ENCODE measurements at places on chromosomes 1 and 21.

DNA sequence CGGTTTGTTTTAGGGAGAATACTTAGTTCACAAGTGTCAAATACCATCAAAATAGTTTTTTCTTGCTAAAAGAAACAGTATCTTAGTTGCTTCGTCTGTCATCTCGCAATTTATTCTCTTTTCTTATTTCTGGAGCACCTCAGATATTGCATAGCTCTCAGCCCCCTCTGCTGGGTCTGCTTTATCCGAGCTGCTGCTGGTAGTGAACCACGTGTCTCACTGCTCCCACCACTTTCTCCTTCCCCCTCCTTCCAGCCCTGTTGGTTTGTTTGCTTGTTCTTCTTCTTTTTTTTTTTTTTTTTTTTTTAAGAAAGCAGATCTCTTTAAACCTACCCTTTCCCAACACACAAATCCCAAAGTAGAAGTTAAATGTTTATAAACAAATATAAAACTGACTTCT, 170.8 kb downstream of the EDEM3 start:
- no peak for DNase-seq

GRCh38 chr1:22110016-22110415, 32.9 kb downstream of the WNT4 start:
- no peak for DNase-seq

- no peak for DNase-seq
These were observed 530 bp upstream of the CD244 start for GRCh38 chr1:160863061-160863773.

- no peak for DNase-seq
These were observed 414.0 kb downstream of the PRDM2 start for GRCh38 chr1:14113841-14114567.

GRCh38 chr1:107525145-107525544, 384.3 kb downstream of the NTNG1 start:
- peak; percentile 6 for DNase-seq

DNA sequence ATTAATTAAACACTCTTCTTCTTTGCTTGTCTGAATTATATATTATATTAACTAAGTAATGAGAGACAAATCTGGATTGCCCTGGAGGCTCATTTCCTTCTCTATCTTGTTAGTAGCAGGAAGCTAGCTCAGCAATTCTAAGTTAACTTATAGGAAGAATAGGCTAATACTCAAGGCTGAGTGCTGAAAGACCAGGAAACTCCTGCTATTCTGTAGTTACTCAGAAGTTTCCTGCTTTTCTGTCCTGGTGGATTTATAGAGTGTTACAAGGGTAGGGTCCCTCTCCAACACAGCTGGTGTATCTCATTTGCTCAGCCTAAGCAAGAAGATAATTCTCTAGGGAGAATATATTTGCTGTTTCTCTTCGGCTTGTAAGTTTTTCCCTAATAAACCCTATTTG, 29.2 kb downstream of the HSPA13 start:
- no peak for DNase-seq

- peak; percentile 9 for DNase-seq
These were observed 31.6 kb upstream of the SOX13 start for GRCh38 chr1:204041232-204041767.

- DNase-seq: no peak
These were observed 368.6 kb downstream of the PTPRC start for GRCh38 chr1:199007423-199007822.

DNA sequence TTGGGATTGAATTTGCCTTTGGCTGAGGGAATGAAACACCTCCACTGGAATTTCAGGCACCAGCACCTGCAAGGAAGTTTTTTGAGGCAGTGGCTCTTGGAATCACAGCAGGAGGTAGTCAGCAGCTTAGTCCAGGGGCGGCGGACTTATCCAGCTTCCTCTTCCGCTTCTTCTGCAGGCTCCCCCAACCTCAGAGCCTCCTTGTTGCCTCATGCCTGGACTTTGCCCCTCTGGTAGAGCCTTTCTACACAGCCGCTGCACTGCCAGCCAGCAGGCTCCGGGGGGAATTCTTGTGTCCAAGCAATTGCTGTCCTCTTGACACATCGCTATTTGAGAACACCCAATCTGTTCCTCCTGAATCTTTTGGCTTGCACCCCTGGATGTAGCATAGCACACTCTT, 4.4 kb upstream of the RHEX start:
- DNase-seq: no peak

GRCh38 chr1:37599940-37600339, 4.2 kb upstream of the GNL2 start:
- DNase-seq: no peak

GRCh38 chr1:26164036-26164860, 4.5 kb downstream of the C1orf232 start:
- DNase-seq: peak; percentile 41

GRCh38 chr1:17692645-17693044, 62.5 kb upstream of the ACTL8 start:
- no peak for DNase-seq

DNA sequence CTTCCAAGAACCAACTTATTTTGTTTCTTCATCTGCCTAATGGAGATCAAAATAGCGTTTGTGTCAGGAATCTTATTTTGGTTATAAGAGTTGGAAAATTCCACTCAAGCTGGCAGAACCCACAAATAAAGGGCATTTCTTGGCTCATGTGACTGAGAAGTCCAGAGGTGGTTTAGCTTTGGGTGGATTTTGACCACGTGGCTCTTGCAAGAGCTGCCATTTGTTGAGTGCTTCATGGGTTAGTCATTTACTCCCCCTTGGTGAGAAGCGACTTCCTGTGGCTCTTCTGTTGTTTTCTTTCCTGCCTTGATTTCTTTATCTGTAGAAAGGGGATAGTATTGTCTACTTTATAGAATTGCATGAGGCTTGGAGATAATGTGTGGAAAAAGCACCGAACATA, 9.5 kb upstream of the RNF186 start:
- peak; percentile 18 for DNase-seq

DNA sequence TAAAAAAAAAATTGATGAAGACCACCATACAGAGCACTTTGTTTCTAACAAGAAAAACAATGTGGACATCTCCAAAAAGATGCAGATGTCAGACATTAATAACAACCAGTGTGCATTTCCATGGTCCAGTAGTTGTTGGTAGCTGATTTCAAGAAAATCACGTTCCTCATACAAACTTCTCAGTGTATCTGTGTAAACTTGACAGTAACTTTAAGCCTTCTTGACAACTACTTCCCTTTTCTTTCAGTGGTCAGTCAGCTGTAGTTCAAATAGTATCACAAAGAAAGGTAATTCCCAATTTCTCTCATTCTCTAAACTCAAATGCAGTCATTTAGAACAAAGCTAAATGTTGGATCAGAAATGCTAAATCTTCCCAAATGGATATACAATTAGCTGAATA, 879.9 kb downstream of the AMY1C start:
- no peak for DNase-seq

- no peak for DNase-seq
These were observed 1.3 kb upstream of the GPATCH4 start for GRCh38 chr1:156602557-156602993.

DNA sequence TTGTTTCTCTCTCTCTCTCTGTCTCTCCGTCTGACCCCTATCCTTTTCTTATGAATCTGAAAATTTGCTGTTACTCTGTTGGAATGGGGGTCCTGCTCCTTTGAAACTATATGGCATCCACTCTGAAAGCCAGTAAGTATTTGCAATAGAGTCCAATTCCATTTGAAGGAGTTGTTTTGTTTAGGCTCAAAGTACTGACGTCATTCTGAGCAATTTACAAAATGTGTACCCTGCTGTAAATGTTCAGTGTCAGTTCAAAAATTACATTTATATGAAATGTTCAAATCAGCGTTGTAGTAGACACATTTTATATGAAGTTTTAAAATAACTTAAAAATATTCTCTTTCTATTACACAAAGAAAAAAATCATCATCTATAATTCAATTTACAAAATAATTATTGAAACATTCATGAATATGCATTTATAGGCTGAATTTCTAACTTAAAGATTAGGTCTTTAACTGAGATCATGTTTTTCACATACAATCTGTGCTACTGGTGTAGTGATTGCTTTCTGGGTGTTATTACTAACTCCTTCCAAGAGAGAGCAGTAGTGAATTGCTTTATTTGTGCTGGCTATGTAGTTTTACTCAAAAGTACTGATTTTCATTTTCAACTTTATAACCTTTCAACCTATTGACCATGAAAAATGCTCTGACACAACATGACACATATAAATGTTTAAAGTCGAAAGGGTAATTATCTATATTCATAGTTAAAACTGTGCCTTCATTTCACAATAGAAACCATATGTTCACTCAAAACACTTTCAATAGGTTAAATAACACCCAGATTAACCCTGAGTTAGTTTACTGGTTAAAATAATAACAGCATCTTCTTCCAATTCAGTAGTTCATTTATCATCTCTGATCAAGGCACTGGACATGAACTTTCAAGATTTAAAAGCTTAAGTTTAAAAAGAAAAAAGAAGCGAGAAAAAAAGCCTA, 253.1 kb upstream of the ADGRL4 start:
- DNase-seq: peak; percentile 55

GRCh38 chr1:165010418-165011070, 346.0 kb downstream of the LMX1A start:
- DNase-seq: no peak

- no peak for DNase-seq
These were observed at the start of gene NUP210L for GRCh38 chr1:154154534-154155191. TSS of gene NUP210L (minus strand) at chr1:154155073.

- DNase-seq: peak; percentile 34
These were observed 71.4 kb downstream of the FNBP1L start for GRCh38 chr1:93519199-93519829.

DNA sequence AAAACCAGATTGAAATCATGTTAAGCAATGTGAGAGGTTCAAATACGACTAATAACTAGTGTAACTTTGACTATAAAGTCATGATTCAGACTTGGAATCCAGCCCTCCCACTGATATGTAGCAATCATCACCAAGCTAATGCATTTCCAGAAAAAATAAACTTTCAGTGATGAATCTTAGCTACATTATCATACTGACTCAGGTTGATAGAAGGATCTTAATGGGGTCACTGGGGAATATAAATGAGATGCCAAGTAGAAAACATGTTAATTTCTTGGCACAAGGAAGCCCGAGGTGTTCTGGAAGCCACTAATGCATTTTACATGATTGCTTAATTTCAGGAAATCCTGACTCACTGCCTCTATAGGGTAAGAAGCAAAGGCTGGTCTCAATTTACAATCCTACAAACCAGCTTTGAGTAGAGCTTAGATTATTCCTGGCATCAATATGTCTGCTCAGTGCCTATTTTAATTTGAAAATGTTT, 67.7 kb downstream of the SELENOF start:
- DNase-seq: peak; percentile 79

DNA sequence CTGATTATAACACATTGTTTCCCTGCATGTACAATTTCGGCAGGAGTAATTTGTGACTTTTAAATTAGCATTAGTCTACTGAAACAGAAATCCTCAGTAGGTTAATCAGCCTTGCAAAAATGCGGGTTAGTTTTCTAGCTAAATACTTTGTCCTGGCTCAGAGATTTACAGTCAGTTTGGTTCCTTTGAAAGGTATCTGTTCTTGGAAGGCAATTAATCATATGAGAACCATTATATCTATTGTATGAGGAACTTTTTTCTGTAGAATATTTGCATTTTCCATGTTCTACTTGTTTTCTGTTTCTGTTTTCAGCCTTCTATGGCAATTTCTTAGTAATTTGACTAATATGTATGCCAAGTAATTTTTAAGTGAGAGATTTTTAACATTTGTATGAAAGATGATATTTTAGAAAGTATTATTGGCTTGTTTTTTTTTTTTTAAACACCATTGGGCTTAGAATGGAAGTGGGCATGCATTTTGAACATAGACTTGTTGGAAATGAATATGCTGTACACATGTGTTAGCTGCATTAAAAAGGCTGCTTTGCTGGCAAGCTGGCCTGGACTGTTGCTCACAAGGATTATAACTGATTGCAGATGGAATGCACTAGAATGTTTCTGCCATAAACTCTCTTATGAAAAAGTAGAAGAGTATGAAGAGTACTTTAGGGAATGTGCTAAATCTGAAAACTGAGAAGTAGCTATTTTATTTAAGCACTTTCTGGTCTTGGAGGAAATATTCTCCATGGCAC, 26.2 kb downstream of the KIF1B start:
- DNase-seq: no peak

GRCh38 chr1:223755992-223756775, 43.8 kb downstream of the CAPN2 start:
- no peak for DNase-seq

DNA sequence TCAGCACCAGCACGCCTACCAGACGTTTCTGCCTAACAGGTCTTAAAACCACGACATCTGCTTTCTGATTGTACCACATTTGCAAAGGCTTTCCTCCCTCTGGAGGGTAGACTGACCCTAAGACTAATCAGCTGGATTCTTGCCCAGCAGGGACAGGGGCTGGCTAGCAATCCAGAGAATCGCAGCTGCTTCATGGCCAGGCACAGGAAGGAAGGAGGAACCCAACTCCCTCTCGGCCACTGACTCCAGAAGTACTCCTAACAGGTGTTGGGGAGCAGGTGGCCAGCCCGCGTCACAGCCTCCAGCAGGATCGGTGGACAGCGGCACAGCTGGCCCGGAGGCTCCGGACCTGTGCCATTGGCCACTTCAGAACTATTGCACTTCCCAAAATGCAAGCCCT, 180.8 kb downstream of the NPHP4 start:
- DNase-seq: no peak

GRCh38 chr1:228538831-228539230, 51.6 kb downstream of the RNF187 start:
- DNase-seq: no peak

DNA sequence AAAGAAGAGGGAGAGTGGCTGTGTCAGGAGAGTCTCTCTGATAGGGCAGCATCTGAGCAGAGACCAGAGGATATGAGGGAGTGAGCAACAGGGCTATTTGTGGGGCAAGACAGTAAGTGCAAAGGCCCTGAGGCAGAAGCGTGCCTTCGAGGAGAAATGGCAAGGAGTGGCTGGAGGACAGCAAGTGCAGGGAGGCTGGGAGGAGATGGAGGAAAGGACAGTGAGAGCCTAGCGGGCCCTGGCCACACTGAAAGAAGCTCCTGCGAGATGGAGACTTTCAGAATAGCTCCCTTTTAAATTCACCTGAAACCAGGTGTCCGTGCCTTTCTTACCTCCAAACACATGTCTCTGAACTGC, 25.2 kb downstream of the EXOC8 start:
- DNase-seq: no peak

DNA sequence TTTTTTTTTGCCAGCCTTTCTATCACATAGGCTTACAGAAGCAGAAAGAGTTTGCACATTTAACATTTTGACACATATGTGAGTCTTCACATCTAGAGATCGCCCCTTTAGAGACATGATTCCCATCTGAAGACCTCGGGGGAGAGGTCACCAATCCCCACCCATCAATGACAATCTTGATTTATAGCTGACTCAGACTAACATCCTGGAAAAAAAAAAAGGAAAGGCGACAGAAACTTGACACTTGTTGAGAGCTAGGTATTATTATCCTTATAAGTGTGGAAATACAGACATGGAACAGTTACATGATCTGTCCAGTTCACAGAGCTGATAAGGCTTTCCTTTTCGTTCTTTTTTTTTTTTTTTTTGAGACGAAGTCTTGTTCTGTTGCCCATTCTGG, 28.0 kb upstream of the NID1 start:
- DNase-seq: no peak

- DNase-seq: no peak
These were observed 6.4 kb downstream of the RPS6KC1 start for GRCh38 chr1:213057264-213058059.

Data from EL (cell line).